PC-3 (cell line): ENCODE measurements at places on chromosomes 3 and 15. TPM values are rescaled to one million over a fixed set of nuclear protein-coding genes. Genes with fewer than 3 reads are reported as not detected.

CHRD gene
- total RNA-seq, result not detected in 2 replicates

ASB14 gene
- not detected in 2 replicates for total RNA-seq

MORC1 gene
- total RNA-seq, result not detected in 2 replicates

CCDC39 gene
- total RNA-seq, result 0.04 TPM in 1 of 2 replicates, not detected in the other

GRCh38 chr3:38004415-38005075 lies 14.0 kb downstream of the VILL start:
- H3K27ac ChIP-seq, result peak overlapping the region; percentile 80
- H3K36me3 ChIP-seq, result no peaks in the 10 kb centered on the region
- peaks cover 27% of the 10 kb centered on the region for H3K4me1 ChIP-seq
- peak; percentile 94 for DNase-seq
- no peak overlapping the region; the same call in 1 of the 2 replicates for H3K4me3 ChIP-seq

DNA sequence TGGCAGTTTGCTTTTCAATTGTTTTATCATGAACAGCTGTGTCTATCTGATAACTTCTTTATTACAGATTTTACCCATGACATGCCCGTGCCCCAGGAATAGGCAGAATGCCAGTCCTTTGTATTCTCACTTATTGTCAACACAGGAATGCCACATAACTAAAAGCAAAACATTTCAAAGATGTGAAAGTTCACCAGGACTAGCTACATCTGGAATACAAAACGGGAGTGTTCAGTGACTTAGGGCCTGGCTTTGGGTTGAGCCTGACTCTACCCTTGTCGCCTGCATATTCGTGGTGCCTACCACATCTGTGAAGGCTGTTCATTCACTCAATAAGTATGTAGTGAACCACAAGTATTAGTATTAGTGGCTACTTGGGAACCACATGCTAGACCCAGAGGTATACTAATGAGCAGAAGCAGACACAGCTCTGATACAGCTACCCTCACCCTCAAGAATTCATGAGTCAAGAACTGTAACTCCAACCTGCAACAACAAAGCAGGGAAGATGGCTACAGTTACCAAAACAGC lies 2.9 kb downstream of the TNFSF10 start:
- H3K27ac ChIP-seq, result no peak overlapping the region
- H3K4me3 ChIP-seq, result no peak overlapping the region
- no peaks in the 10 kb centered on the region for H3K27me3 ChIP-seq
- no peaks in the 10 kb centered on the region for H3K36me3 ChIP-seq
- DNase-seq, result no peak

DNA sequence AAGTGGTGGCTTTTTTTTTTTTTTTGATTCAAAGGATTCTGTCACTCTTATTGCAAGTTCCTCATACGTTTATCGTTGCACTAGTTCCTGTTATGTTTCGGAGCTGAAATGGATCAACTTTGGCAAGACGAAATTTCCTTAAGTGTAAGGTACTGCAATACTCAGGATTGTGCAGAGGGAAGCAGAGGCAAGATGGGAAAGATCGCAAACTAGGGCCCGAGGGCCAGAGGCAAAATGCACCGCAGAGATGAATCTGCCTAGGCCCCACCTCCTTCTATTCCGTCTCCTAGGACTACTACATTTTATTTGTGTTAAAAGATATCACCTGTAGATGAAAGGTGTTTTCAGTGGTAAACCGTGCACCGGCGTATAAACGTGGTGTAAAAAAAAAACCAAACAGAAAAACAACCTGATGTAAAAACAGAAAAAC lies 331 bp downstream of the RNU6-1 start:
- no peaks in the 10 kb centered on the region for H3K36me3 ChIP-seq
- H3K27ac ChIP-seq, result peak overlapping the region; percentile 2; the same call in 1 of the 2 replicates
- H3K4me3 ChIP-seq, result peak overlapping the region; percentile 96
- peaks cover 17% of the 10 kb centered on the region for H3K4me1 ChIP-seq

DNA sequence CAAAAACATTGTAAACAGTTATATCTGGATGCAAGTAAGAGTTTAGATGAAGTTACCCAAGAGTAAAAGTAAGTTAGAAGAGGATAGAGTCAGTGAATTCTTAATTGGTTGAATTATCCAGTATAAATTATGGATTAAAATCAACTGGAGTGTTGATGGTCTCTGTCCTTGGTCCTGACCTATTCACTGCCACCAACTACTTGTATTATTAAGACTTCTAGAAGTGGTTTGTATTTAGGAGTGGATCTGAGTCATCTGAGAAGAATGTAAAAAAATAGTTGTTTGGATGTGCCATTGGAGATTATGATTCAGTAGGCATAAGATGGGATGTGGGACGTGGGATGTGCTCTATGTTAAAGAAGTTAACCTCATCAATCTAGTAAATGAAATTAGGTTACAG lies 86.4 kb downstream of the SYNPR start:
- H3K4me1 ChIP-seq, result no peaks in the 10 kb centered on the region
- no peaks in the 10 kb centered on the region for H3K36me3 ChIP-seq
- H3K4me3 ChIP-seq, result no peak overlapping the region
- H3K27me3 ChIP-seq, result no peaks in the 10 kb centered on the region

DNA sequence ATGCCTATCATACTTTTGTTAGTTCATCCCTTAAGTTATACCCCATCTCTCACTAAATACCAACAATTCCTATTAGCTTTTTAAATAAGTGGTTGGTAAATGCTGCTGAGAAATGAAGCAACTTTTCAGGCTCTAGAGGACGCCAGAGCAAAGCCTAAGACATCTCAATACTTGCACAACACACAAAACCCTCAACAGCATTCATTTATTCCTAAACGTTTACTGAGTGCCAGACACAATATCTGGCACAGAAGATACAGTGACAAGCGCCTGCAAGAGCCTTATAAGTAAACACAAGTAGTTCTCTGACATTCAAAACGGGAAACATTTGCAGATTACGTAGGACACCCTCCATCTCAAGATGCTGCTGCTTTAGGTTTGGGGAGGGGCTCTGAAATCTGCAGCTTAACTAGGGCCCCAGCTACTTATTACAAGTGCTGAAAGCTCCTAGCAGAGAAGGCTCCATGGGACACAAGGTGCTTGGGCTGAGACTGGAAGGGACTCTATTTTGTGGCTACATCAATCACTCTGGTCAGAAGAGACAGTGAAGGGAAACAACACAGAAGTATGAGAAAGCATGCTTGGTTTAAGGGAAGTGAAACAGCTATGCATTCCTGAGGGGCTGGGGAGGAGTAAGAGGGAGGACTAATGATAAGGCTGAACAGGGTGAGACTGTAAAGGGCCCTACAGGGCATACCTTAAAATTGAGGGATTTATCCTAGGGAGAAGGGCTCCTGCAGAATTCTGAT lies 311.3 kb downstream of the PLCL2 start:
- peak; percentile 12 for DNase-seq
- H3K4me3 ChIP-seq, result no peak overlapping the region

GRCh38 chr15:99925661-99926461 lies 192.6 kb upstream of the LYSMD4 start:
- no peak overlapping the region for H3K4me3 ChIP-seq
- H3K27ac ChIP-seq, result no peak overlapping the region
- H3K27me3 ChIP-seq, result peaks cover 14% of the 10 kb centered on the region; the same call in 1 of the 2 replicates
- peaks cover 7% of the 10 kb centered on the region; the same call in 1 of the 2 replicates for H3K4me1 ChIP-seq
- peak; percentile 13 for DNase-seq

DNA sequence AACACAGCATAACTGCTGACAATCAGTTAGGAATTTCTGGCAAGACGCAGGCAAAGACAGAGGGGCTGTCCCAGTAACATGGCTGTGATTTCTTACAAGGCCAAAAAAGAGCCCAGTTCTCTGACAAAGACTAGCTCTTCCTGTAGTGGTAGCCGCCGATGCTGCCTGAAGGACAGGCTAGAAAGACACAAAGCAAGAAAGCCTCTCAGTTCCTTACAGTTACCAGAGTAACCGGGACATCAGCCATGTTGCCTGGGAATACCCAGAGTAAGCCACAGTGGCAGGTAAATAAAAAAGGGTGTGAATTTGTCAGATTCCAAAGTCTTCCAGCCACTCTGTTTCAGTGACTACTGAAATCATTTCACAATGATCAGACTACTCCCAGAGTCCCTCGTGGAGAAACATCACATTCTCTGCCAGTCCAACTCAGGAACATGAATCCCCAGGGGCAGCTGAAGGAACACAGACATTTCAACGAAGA lies 493.6 kb upstream of the ADAMTS9 start:
- no peak for DNase-seq
- H3K4me1 ChIP-seq, result no peaks in the 10 kb centered on the region
- H3K4me3 ChIP-seq, result no peak overlapping the region
- H3K27me3 ChIP-seq, result no peaks in the 10 kb centered on the region
- H3K27ac ChIP-seq, result no peak overlapping the region

DNA sequence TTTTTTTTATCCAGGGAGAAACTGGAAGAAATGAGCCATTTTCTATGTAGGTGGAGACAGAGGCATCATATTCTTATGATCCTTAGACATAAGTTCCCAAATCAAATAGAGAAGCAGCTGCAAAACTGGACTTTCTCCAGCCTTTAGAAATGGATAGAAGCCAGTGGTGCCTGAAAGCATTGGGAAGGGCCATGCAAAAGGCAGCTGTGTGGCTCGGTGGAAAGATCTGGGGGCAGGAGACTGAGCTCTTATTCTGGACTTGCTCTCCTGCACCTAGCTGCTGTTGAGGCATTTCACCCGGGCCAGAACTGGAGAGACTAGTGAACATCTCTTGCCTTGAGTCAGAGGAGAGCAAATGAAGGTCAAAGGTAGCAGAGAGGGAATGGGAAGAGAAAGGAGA lies 73.1 kb downstream of the TFG start:
- H3K4me3 ChIP-seq, result no peak overlapping the region
- no peaks in the 10 kb centered on the region for H3K27me3 ChIP-seq
- peaks cover 17% of the 10 kb centered on the region for H3K4me1 ChIP-seq
- H3K27ac ChIP-seq, result no peak overlapping the region

DNA sequence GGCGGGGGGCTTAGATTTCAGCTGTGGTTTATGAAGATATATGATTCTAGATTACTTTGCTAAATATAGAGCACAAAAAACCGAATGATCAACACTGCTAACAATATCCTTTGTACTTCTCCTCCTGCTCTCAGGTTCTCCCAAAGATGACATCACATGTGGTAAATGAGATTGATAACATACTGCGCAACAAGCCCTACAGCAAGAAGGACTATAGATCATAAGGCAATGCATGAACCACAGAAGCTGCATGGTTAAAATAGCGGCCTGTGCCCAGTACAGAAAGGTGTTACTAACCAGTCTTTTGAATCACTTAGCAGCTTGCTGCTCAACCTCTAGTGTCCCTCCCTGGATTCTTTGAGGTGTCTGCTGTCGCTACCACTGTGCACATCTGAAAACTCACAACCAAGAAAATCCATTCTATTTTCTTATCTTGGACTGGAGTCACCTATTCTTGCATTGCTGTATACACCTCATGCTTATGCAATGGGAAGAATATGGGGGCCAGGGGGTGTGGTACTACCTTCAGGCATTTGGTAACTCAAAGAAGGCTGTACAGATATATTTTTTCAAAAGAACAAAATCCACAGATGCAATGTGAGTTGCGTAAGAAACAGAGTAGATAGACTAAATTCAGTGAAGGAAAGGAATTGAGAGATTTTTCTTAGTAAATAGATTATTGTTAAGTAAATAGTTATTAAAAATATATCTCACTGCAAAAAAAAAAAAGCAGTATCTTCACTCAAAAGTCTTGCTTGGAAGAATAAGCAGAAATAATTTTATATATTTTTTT lies 18.2 kb downstream of the SSR3 start:
- no peak overlapping the region for H3K4me3 ChIP-seq
- peak overlapping the region; percentile 79 for H3K27ac ChIP-seq
- H3K4me1 ChIP-seq, result peaks cover 28% of the 10 kb centered on the region
- peaks cover 19% of the 10 kb centered on the region for H3K36me3 ChIP-seq
- no peaks in the 10 kb centered on the region for H3K27me3 ChIP-seq

GRCh38 chr3:106522397-106522796 lies 653.6 kb upstream of the CBLB start:
- DNase-seq, result no peak
- H3K4me1 ChIP-seq, result peaks cover 25% of the 10 kb centered on the region
- no peaks in the 10 kb centered on the region for H3K36me3 ChIP-seq
- no peak overlapping the region for H3K27ac ChIP-seq

GRCh38 chr3:130895690-130896488 lies 2.0 kb downstream of the ATP2C1 start:
- no peaks in the 10 kb centered on the region for H3K36me3 ChIP-seq
- peaks cover 20% of the 10 kb centered on the region; the same call in 1 of the 2 replicates for H3K4me1 ChIP-seq
- no peak overlapping the region for H3K27ac ChIP-seq
- no peaks in the 10 kb centered on the region for H3K27me3 ChIP-seq

DNA sequence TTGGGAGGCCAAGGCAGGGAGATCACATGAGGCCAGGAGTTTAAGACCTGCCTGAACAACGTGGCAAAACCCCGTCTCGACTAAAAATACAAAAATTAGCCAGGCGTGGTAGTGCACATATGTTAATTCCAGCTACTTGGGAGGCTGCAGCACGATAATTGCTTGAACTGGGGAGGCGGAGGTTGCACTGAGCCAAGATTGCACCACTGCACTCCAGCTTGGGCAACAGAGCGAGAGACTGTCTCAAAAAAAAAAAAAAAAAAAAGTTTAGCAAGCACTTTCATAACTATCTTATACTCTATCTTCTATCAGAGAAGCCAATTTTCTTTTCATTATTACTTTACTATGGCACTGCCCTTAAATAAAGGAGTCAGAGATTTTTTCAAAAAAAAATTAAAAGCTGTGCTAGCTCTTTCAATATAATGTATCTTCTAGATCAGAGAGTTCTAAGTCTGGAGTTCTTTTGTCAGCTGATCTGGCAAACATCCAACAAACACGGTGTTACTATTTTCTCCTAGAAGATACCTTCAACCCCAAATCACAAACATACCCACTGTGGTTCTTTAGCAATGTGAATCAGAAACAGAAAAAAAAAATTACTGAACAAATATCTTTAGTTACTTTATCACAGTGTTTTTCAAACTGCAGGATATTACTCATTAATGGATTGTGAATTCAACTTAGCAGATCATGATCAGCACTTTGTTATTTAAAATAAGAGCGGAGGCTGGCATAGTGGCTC lies 3.0 kb downstream of the ZNF770 start:
- H3K4me1 ChIP-seq, result peaks cover 26% of the 10 kb centered on the region
- no peaks in the 10 kb centered on the region for H3K27me3 ChIP-seq
- peak; percentile 24 for DNase-seq
- H3K36me3 ChIP-seq, result peaks cover 33% of the 10 kb centered on the region
- H3K27ac ChIP-seq, result no peak overlapping the region

DNA sequence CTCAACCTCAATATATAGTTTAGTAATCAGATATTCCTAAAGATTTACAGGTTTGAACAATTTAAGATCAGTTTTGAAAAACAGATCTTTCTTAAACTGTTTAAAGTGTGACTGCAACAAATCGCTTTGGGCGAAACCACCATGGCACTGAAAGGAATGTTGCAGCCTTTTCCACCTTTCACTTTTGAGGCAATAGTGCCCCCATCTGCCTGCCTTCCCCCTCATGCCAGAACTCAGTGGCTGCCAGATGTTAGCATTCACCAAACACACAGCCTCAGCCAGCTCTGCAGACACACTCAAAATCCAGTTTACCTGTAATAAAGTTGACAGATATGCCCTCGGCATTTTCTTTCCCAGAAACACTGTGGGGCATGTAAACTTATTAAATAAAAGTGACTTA lies 3.3 kb downstream of the LYSMD4 start:
- peak; percentile 46 for DNase-seq
- H3K27me3 ChIP-seq, result no peaks in the 10 kb centered on the region
- H3K4me1 ChIP-seq, result no peaks in the 10 kb centered on the region
- no peaks in the 10 kb centered on the region for H3K36me3 ChIP-seq
- no peak overlapping the region for H3K4me3 ChIP-seq

- no peak for DNase-seq
- no peak overlapping the region for H3K4me3 ChIP-seq
- H3K27ac ChIP-seq, result no peak overlapping the region
- no peaks in the 10 kb centered on the region for H3K27me3 ChIP-seq
- no peaks in the 10 kb centered on the region for H3K4me1 ChIP-seq
- H3K36me3 ChIP-seq, result no peaks in the 10 kb centered on the region
Measured at GRCh38 chr3:118641608-118642007, 393.0 kb downstream of the IGSF11 start.

- H3K27me3 ChIP-seq, result no peaks in the 10 kb centered on the region
- H3K36me3 ChIP-seq, result no peaks in the 10 kb centered on the region
- peak; percentile 30 for DNase-seq
- H3K27ac ChIP-seq, result no peak overlapping the region
Measured at GRCh38 chr3:82044930-82045705, 283.7 kb upstream of the GBE1 start.
